ENCODE measurements at places on chromosomes 6 and 20. TPM values are rescaled to one million over a fixed set of nuclear protein-coding genes. Genes with fewer than 3 reads are reported as not detected.

Gene CFAP206
- polyA plus RNA-seq, result not detected

Gene GSTA2
- not detected for polyA plus RNA-seq

Gene KCNG1
- polyA plus RNA-seq, result 0.27 TPM

Gene EPPIN
- polyA plus RNA-seq, result not detected

Gene BTBD9
- polyA plus RNA-seq, result 11.6 TPM

Gene RAET1L
- polyA plus RNA-seq, result not detected

Gene SS18L1
- 0.98 TPM for polyA plus RNA-seq

Gene MYLK4
- 0.37 TPM for polyA plus RNA-seq

Gene TREML2
- 1.4 TPM for polyA plus RNA-seq

Gene TGM3
- not detected for polyA plus RNA-seq

Gene TRIM15
- polyA plus RNA-seq, result not detected

Gene TSPYL1
- polyA plus RNA-seq, result 38.5 TPM

Gene MLN
- not detected for polyA plus RNA-seq

Gene SLC52A3
- polyA plus RNA-seq, result not detected

Gene OLIG3
- polyA plus RNA-seq, result not detected

Gene TMEM244
- polyA plus RNA-seq, result 3.4 TPM

Gene CENPB
- 1.3 TPM for polyA plus RNA-seq

Gene KCNQ5
- 0.45 TPM for polyA plus RNA-seq

Measured in CD4-positive, CD25-positive, alpha-beta regulatory T cell (primary cell).